ENCODE measurements at places on chromosomes 12 and 14. TPM values are rescaled to one million over a fixed set of nuclear protein-coding genes. Genes with fewer than 3 reads are reported as not detected.
A peak's percentile ranks its signal among the peaks of the same experiment; 100 is the strongest.

GRCh38 chr14:95340201-95340697, 20.5 kb upstream of the CLMN start:
- no peak for DNase-seq

- no peak for DNase-seq
Observed at GRCh38 chr12:106284358-106285105, 18.0 kb upstream of the TCP11L2 start.

DNA sequence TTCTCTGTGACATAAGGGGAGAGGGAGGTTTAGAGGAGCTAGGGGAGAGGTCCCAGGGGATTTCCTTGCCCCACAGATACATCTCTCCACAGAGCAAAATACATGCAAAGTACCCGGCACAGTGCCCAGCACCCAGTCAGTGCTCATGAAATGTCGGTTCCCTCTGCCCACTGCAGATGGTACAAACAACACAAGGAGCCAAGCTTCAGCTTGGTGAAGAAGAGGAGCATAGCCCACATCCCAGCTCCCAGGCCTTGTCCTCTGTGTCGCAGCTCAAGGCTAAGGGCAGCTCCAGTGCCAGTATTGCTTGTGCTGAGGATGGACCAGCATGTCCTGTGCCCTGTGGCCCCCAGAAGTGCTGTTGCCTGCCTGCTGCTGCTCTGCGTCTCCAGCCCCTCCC, 35.0 kb upstream of the FKBP4 start:
- DNase-seq: no peak

- DNase-seq: no peak
Observed at GRCh38 chr12:98465950-98466602, 49.3 kb upstream of the TMPO start.

DNA sequence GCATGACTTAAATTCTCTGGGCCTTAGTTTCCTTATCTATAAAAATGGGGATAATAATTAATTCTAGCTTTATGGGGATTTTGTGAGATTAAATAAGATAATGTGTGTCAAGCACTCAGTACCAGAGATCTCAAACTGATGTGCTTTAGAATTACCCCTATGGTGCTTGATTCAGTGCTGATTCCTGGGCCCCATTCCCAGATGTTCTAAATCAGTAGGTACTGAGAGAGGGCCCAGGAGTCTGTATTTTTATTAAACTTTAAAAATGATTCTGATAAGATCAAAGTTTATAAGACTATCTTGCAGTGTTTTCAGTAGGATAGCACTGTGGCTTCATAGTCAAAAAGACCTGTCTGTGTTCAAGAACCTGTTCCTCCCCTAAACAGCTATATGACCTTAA, 89.1 kb upstream of the RIC8B start:
- DNase-seq: no peak

DNA sequence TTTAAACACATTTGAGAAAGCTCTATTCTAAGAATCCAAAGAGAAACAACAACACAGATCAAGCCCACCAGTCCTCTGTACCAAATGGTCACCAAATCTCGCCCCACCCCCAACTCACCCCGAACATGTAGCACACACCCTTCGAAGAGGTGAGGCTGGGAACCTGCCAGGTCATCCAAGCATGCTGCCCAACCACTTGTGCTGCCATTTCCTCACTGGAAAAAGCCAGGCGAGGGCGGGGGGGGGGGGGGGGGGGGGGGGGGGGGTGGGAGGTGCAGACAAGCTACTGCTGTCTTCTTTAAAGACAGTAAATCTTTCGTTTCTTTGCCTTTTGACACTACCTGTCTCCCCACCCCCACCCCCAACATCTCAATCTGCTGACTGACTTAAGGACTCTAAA, 59.9 kb downstream of the SETD3 start:
- DNase-seq: no peak

GRCh38 chr14:51933191-51933590, 56.2 kb upstream of the RTRAF start:
- no peak for DNase-seq

GRCh38 chr12:117538032-117538690, 176.7 kb upstream of the NOS1 start:
- DNase-seq: no peak

DNA sequence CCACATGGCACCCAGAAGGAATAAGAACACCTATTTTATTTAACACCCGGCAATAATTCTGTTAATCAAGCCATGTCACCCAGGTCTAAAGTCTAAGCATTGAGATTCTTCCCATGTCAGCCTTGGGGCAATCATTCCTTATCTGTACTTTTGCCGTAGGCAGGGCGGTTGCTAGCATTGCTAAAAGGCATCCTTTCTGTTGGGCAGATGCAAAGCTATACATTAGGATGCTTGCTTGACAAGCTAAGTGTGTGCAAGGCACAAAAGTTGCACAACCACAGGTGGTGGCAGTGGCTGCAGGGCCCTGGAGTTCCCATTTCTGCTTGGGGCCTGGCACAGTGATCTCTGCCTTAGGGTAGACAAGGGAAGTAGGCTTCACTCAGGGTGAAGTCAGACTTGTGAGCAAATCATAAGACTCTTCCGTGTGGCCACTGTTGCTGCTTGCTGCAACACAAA, 12.5 kb upstream of the GALNT6 start:
- no peak for DNase-seq

DNA sequence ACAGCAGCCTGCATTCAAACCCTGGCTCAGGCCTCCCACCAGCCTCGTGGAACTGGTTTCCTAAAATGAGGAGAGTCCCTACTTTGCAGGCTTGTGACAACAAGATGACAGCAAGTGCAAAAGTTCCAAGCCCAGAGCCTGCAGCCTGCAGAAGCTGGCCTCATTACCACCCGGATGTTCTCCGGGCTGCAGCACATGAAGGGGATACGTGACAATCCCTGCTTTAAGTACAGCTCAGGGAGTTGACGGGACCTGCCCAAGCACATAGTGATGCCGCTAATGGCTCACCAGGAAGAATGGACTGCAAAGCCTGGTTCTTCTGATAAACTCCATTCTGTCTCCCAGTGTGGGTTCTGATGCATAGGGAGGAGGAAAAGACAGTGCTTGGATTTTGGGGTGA, 15.0 kb downstream of the SSH1 start:
- DNase-seq: no peak

DNA sequence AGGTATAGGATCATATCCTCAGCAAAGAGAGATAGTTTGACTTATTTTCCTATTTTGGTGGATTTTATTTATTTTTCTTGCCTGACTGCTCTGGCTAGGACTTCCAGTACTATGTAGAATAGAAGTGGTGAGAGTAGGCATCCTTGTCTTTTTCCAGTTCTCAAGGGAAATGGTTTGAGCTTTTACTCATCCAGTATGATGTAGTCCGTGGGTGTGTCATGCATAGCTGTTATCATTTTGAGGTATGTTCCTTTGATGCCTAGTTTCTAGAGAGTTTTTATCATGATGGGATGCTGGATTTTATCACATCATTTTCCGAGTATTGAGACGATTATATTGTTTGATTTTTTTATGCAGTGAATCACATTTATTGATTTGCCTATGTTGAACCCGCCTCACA, 97.2 kb downstream of the MGAT4C start:
- no peak for DNase-seq

- DNase-seq: no peak
Observed at GRCh38 chr12:91387461-91388134, 205.0 kb upstream of the DCN start.

DNA sequence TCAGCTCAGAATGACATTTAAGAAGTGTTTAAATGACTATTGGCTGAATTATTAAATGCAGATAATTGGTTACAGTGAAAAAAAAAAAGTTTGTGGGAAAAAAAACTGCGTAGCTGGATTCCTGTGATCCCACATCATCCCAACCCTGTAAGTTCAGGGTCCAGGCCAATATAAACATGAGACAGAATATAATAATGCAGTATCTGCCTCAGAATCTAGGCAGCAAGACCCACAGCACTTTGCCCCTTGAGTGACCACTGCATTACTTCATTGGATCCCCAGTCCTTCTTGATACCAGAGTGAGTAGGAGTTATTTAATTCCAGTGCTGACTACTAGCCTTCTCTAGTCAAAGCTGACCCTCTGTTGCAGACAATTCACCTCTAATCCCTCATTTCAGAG, 272.6 kb downstream of the CCER1 start:
- no peak for DNase-seq

- DNase-seq: no peak
Observed at GRCh38 chr14:90168425-90169105, 87.8 kb upstream of the PSMC1 start.

DNA sequence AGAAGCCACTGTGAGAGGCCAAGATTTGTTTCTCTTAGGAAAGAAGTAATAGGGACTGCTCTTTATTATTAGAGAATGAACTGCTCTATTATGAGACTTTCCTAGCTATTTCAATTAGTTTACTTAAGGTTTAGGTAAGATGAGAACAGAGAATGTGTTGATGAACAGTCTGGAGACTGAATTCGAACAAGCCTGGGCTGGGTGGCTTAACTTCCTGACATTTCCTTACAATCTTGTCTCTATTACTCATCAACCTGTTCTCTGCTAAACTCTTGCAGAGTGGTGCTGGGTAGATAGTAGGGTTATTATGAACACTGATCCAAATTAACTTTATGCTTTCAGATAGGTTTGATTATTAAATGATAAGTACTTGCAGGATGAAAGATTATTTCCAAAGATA, 31.2 kb downstream of the SLC15A5 start:
- DNase-seq: no peak

DNA sequence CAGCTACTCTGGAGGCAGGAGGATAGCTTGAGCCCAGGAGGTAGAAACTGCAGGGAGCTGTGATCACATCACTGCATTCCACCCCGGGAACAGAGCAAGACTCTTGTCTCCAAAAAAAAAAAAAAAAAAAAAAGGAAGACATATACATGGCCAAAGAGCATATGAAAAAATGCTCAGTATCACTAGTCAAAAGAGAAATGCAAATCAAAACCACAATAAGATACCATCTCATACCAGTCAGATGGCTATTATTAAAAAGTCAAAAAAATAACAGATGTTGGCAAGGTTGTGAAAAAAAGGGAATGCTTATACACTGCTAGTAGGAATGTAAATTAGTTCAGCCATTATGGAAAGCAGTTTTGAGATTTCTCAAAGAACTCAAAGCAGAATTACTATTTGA, 174.8 kb upstream of the ATF7IP start:
- DNase-seq: no peak

DNA sequence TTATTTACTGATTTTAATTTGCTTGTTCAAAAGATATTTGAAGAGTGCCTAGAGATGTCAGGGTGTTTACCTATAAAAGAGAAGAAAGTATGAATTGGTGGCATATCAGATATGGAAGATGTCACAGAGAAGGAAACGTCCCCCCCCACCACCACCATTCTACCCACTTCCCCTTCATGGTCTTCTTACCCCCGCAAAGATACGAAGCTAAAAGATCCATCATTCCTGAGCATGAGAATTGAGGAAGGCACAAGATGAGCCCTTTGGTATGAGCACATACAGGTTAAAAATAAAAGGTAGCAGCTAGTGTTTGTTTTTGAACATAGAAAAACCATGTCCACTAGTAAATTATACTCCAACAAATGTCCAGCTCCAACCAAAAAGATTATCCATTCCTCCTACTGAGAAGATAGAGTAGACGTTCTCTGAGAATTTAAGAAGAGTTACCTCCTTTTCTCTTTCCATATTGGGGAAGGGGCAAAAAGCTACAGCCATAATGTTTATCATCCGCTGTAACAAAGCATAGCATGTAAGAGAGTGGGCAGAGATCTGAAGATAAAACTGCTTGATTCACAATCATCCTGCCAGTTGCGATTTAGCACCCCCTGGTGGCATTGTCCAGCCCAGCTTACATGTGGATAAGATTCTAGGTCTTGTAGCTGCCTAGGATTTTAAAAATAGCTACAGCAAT, 29.1 kb downstream of the NFYB start:
- peak; percentile 86 for DNase-seq

DNA sequence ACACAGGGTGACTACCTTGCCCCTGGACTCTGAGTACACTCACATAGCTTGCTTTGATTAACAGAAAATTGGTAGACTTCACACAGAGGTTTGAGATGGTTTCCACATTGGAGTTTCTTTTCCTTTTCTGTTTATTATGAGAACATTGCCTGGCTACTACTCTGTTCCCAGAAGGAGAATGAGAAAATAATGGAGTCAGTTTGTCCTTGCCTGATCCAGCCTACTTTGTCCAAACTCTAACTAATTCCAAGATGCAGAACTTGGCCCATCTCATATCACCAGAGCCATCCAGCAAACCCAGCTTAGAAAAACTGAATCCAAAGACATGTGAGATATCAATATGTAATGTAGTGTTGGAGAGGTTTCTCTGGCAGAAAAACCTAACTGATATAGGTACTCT, 20.4 kb downstream of the TAS2R50 start:
- no peak for DNase-seq

DNA sequence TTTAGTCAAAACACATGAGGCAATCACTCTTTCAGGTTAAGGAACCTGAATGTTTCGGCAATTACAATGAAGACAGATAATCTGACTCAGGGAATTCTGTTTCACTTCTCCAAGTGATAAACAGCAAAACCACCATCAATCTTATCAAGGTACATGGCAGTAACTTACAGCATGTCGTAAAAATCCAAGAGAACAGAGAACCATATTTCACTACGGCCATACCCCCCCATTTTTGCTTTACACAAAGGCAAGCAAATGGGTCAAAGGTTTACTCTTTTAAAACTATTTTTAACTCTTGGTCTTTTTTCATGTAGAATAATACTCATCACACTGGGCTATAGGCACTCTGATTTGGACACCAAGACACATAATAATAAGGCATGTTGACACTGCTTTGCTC, 102.4 kb downstream of the PPM1H start:
- DNase-seq: no peak

GRCh38 chr14:61643555-61643954, 51.8 kb upstream of the HIF1A start:
- no peak for DNase-seq

- no peak for DNase-seq
Observed at GRCh38 chr12:34356233-34356987, 334.1 kb downstream of the ALG10 start.

The CHGA gene
- not detected for total RNA-seq

The CNPY2 gene
- 162 TPM for total RNA-seq

The GDF3 gene
- total RNA-seq: not detected

The LALBA gene
- total RNA-seq: not detected

The IQSEC3 gene
- total RNA-seq: 0.51 TPM

The KLRC3 gene
- total RNA-seq: 0.47 TPM

The CCDC196 gene
- not detected for total RNA-seq
